Calu3 (cell line): ENCODE measurements at places on chromosomes 1 and 21. TPM values are rescaled to one million over a fixed set of nuclear protein-coding genes. Genes with fewer than 3 reads are reported as not detected.
A peak's percentile ranks its signal among the peaks of the same experiment; 100 is the strongest.

GRCh38 chr1:156766298-156767100 is 836 bp upstream of the PRCC start:
- DNase-seq, result no peak

GRCh38 chr1:66412704-66413103 is 121.2 kb upstream of the SGIP1 start:
- DNase-seq, result no peak

GRCh38 chr1:248596615-248597014 is 885 bp downstream of the OR2T10 start:
- DNase-seq, result no peak

DNA sequence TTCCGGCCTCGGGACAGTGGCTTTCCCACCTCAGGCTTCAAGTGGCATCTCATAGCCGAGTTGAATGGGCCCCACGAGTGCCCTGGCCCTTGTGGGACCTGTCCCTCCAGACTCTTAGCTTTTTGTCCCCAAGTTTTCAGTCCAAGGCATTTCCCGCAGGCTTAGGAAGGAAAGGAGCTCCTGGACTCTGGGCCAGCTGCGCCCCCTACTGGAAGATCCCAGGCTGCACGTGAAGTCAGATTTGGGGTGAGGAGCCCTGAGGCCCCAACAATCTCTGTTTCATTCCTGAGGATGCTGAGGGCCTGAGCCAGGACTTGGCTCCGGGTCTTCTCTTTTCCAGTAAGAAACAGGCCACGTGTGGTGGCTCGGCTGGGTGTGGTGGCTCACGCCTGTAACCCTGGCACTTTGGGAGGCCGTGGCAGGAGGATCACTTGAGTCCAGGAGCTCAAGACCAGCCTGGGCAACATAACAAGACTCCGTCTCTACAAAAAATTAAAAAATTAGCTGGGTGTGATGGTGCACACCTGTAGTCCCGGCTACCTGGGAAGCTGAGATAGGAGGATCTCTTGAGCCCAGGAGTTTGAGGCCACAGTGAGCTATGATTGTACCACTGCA is 67.4 kb downstream of the ARHGEF10L start:
- DNase-seq, result peak; percentile 69

DNA sequence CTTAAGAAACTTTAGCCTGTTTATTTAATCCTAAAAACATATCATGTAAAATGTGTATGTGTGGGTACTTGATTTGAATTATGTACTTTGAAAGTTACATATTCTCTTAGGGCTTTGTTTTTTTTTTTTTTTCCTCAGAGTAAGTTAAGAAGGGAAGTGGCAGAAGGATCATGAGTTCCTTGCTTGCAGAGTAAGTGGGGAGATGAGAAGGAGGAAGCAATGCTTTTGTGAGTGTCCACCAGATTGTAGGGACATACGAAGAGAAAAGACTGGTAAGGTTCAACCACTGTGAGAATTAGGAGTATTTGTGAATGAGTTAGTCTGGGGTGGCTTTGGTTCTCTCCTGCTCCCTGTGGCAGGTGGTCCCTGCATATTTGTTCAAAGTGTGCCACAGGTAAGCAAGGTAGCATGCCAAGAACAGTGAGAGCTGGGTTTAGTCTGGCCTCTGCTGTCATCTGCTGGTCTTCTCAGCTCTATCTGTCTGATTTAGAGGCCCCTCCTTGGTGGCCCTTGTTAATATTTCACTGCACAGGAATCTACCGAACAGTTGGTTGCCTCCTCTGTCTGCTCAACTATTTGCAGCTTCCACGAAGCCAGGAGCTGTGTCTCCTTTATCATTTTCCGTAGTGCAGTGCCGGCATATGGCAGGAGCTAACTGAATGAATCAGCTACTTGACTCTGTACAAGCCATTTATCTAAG is 9.5 kb downstream of the DNM3 start:
- DNase-seq, result no peak

DNA sequence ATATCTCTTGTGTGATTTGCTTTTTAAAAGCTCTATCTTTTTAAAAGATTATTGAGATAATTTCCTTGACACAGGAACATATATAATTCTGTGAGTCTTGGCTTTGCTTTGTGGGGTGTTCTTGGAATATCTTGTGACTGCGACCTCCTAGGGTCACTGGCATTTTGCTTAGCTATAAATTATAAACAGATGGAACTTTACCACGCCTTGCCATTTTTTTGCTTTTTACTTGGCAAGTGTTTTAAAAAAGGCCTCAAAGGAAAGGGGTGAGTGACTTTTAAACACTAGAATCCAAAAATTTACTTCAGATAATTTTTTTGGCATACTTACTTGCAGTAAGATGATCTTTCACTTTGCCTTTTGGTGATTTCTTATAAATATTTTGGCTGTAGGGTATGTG is 43.6 kb downstream of the ALG6 start:
- no peak for DNase-seq

CFHR3 gene
- not detected in 2 replicates for total RNA-seq

DNA sequence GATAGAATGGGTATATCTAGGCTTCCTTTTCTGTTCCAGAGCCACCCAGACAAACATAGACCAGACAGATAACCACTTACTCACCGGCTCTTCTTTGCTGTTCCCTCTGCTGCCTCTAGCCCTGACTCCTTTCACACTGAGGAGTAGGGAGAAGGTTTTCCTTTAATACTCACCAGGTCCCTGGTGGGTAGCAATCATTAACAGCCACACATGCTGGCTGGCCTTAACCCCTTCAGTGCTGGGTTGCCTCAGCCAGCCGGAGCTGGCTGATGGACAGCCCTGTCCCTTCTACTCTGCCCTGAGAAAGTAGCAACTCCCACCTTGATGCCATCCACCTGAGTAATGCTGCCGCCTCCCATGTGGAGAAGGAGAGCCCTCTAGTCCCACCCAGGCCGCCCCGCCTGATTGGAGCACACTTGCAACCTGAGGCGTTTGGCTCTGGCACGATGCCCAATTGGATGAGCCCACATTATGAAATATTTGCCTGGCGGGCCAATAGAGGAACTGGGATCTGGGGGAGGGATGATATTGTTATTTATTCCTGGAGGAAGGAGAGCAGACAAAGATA is 71.6 kb downstream of the PLEKHA6 start:
- DNase-seq, result peak; percentile 93

DNA sequence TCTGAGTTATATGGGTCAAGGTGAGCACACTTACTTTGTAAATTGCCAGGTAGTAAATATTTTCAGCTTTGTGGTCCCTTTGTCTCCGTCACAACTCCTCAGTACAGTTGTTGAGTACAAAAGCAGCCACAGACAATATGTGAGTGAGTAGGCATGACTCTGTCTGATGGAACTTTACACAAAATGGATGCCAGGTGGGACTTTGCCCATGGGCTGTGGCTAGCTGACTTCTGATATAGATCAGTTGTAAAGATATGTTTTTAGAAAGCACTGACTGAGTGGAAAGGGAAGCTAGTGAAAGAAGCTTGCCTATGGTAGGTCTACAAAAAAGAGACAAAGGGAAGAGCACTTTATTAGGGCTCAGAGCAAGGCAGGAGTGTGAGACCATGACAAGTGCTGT is 23.1 kb upstream of the IGSF5 start:
- DNase-seq, result no peak

DNA sequence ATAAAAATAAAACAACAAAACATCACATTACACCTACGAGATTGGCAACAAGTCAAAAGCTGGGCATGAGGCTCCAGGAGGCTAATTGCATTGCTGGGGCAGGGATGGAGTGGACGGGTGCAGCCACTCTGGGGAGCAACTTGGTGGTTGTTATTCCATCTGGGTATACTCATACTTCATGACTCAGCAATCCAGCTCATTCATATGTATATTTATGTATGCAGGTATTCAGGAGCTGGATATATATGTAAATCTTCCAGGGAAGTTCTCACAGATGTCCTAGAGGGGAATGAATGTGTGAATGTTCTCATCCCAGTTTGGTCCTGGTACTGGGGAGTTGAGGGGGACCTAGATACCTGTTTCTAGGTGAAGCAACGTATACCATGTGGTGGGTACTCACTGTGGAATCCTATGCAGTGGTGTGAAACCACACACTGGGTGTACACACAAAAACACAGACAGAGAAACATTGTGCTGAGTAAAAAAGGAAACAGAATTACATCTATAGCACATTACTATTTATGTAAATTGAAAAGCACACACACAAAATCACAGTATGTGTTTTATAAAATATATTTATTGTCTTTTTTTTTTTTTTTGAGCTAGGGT is 79.7 kb upstream of the RAB4A start:
- DNase-seq, result no peak

DNA sequence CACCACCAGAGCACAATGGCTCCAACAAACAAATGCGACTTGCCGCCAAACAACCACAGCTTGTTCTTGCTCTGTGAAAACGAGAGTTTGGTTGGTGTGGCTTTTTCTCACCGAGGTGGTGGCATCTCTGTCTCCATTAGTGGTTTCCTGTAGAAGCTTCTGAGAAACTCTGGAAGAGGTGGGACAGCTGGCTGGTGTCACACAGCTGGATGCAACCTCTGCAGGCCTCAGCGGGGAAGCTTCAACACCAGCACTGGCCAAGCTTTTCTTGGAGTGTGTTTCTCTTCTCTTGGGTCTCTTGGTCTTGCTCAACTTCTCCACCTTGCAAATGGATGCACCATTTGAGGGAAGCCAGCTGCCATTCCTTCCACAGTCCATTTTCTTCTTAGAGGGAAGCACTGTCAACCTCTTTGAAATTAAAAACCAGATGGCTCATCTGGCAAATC is 124.8 kb downstream of the KCNN3 start:
- DNase-seq, result no peak

CSRP1 gene
- 69.9 and 73.5 TPM in 2 replicates for total RNA-seq

DNA sequence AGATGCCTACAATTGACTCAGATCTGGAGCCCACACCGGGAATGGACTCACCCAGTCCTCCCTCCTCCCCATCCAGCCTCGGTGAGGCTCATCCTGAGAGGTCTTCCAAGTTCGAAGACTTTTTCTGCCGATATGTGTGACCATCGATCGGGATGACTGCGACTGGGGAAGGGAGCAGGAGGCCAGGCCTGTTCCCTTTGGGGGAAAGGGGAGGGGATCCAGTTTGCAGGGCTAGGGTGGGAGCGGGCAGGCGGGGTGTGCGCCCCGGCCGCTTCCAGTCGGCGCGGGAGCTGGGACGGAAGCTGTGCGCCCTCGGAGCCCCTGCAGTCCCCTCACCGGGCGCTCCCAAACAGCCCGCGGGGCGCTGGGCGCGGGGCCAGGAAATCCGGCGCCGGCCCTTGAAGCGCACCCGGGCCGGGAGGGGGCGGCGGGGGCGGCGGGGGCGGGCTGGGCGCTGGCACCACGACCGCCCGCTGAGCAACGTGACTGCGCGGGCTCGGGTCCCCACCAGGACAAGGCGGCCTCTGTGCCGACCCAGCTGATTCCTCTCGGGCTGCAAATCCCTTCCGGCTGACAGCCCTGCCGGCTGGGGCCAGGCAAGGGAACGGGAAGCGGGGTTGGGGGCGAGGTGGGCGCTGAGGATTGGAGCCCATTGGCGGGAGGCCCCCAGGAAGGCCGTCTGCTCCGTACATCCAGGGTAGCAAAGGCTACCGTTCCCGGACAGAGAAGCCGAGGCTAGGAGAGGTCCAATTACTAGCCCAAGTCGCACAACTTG is 103.9 kb downstream of the EBNA1BP2 start:
- DNase-seq, result peak; percentile 29

GRCh38 chr1:205792481-205792881 is 17.2 kb upstream of the RAB29 start:
- no peak for DNase-seq

DNA sequence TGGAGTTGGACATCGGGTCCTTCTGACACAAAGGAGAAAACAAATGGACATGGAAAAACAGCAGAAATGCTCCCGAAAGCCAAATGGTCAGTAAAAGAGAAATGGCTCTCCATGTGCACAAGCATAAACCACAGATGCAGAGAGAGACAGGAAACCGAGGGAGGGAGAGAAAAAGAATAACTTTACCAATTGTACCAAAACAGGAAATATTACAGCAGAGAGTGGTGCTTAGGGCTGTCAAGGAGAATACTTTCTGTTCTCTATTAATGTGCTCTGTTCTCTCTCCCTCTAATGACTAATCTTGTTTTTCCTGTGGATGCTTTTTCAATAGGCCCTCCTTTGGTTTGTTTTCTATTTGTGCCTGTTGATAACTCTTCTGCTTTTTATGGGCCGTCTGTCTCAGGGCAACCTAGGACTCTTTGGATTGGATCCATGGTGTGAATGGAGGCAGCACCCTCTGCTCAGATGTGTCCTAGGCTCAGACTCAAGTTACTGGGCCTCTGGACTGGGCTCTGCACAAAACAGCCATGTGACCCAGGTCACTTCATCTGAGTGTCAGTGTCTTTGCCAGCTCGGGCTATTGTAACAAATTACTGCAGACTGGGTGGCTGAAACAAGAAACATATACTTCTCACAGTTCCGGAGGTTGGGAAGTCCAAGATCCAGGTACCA is 663.0 kb downstream of the NPHP4 start:
- DNase-seq, result no peak

GRCh38 chr1:100134872-100135271 is 1.9 kb downstream of the TRMT13 start:
- DNase-seq, result no peak

DNA sequence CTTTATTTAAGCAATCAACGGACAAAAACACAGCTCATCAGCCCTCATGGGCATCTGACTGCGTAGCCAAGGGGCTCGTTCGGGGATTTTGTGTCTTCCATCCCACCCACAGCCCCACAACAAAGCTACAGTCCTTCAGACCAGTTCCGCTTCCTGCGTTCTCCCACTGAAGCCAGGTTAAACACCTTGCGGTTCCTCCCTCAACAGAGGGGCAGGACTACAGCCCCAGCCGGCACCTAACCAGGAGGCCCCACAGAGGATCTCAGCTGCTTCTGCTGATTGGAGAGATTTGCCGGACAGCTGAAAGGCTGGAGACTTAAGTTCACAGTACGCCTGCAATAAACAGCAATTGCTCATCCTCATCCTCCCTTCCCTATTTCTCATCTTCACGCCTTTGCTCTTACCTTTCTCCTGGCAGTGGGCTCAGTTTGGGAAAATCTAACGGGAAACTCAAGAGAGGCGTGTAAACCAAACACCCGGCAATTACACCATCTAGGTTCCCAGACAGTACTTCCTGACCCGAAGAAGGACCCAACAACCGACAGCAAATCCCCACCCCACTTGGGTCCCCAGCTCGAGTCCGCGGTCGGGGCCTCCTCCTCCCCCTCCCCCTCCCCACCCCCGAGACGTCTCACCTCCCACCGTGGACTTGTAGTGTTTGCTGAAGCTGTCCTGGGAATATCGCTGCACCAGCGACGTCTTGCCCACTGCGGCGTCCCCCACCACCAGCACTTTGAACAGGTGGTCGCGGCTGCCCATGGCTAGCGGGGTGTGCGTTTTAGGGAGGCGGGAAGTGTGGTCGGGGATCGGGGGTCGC is 876 bp downstream of the RAB29 start:
- peak; percentile 5 for DNase-seq
